Activated CD8-positive, alpha-beta T cell treated with anti-CD3 and anti-CD28 coated beads for 36 hours (primary cell): ENCODE measurements at places on chromosomes 7 and 10. TPM values are rescaled to one million over a fixed set of nuclear protein-coding genes. Genes with fewer than 3 reads are reported as not detected.

GPR26 gene
- total RNA-seq, result not detected

DNA sequence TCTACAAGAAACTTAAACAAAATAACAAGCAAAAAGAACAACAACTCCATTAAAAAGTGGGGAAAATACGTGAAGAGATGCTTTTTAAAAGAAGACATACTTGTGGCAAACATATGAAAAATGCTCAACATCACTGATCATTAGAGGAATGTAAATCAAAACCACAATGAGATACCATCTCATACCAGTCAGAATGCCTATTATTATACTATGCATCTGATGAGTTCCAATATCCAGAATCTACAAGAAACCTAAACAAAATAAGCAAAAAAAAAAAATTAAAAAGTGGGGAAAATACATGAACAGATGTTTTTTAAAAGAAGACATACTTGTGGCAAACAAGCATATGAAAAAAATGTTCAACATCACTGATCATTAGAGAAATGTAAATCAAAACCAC, 29.6 kb upstream of the AKR1C3 start:
- no peak for DNase-seq

GRCh38 chr7:130242198-130243014, 24.3 kb upstream of the CPA2 start:
- DNase-seq, result peak; percentile 72

DNA sequence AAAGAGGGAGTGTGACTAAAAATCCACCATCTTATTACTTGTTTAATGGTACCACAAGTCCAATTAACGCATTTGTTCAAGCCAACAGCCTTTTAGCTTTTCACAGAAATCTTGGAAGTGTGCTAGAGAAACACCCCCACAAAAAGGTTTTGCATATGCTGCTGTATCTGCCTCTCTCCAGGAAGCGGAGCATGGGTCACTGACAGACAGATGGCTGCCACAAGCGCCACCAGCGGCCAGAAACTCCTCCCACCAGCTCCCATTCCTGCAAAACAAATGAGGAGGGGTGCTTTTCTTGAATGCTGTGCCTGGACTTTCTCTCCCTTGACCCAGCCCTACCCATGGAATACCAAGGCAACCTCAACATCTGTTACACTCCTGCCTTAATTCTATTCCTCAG, 176.3 kb upstream of the LRGUK start:
- no peak for DNase-seq

GRCh38 chr7:33727315-33727714, 178.0 kb upstream of the BMPER start:
- no peak for DNase-seq

DNA sequence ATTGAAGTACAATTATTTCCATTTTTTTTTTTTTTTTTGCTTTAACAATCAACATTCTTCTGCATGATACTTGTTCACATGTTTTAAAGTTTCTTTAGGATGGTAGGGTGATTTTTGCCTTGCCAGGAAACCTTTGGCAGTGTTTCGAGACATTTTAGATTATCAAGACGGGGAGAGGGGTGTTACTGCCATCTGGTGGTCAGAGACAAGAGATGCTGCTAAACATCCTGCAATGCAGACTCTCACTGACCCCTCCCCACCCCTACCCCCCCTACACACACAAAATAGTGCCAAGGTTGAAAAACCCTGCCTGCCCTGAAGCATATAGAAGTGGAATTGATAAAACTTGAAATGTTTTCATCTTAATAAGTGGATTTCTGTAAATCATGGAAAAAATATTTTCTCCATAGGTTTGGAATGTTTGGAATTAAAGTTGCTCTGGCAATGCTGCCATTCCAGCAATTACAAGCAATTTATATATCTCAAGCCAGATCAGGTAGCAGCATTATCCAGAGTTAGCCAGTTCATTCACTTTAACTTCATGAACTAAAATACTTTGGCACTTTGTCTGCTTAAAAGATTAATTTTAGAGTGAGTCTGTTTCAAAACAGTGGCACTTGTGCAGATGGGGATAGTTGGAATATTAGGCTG, 62.1 kb downstream of the SDHAF3 start:
- peak; percentile 51 for DNase-seq

DNA sequence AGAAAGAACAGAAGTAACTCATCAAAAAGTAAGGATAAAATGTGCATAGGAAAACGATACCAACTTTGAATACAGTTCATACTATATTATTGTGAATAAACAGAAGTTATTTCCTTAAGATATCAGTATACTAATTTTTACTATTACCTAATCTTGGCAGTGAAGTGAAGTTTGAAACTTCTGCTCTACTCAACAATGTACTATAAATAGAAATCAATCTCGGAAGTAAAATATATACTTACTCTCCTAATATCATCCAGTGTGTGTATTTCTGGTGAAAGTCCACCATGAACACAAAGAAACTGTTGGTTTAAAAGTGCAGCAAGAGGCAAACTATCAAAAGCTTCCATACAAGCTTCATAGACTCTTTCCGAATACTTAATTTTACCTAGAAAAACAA, 24.6 kb downstream of the PPP3CB start:
- DNase-seq, result no peak

- DNase-seq, result peak; percentile 16
Measured at GRCh38 chr10:26781797-26782196, 79.0 kb downstream of the ABI1 start.
